ENCODE measurements at places on chromosomes 11 and 22.

- DNase-seq, result no peak
Observed at GRCh38 chr11:100574894-100575769, 112.0 kb upstream of the ARHGAP42 start.

DNA sequence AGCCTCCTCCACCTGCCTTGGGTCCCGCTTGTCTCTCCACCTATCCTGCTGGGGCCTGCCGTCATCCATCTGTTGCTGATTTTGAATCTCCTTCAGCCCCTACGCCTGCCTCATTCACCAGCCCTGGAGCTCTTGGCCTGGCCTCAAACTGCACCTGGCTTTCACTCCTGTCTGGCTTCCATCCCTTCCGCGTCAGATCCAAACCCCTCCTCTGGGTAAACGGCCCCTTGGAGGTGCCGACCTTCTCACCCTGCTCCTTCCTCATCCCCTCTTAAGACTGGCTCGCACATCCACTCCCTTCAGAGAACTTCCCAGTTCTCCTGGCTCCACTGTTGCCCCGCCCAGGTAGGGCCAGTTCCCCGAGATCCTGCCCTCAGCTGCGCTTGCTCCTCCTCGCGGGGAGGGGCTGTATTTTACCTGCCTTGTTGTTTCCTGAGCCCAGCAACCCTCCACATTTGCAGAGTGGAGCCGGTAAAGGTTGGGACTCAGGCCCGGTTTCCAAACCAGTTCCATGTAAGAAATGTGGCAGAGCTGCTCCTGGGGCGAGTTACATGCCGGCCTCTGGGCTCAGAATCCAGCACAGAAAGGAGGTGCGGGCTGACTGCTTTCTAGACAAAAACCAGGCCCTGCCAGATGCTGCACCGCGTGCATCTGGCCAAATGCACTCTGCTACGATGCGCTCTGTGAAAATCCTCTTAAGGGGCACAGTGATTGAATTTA, 13.9 kb upstream of the SHANK2 start:
- DNase-seq, result no peak

DNA sequence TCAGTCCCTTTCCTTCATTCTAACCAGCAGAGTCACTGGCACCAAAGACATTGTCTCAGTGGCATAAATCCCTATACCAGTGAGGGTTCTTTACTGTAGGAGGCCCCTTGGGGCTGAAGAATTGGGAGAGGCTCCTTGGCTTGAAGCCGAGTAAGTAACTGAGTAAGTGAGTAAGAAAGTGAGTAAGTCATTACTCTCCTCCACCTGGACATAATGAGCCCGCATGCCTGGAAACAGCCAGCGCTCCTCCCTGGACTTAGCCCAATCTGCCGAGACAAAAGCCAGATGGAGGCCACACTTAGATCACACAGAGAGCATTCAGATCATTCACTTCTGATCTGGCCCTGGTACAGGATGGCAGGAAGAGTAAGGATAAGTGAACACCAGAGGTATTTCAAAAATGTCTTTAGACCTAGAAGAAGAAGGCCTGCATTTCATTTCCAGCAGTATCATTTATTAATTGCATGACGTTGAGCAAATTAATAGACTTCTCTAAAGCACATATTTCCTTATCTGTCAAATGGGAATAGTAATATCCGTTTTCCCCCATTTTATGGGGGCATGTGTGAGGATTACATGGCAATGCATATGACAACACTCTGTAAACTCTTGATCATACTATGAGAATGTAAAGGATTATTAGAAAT, 8.2 kb upstream of the MICAL3 start:
- no peak for DNase-seq

DNA sequence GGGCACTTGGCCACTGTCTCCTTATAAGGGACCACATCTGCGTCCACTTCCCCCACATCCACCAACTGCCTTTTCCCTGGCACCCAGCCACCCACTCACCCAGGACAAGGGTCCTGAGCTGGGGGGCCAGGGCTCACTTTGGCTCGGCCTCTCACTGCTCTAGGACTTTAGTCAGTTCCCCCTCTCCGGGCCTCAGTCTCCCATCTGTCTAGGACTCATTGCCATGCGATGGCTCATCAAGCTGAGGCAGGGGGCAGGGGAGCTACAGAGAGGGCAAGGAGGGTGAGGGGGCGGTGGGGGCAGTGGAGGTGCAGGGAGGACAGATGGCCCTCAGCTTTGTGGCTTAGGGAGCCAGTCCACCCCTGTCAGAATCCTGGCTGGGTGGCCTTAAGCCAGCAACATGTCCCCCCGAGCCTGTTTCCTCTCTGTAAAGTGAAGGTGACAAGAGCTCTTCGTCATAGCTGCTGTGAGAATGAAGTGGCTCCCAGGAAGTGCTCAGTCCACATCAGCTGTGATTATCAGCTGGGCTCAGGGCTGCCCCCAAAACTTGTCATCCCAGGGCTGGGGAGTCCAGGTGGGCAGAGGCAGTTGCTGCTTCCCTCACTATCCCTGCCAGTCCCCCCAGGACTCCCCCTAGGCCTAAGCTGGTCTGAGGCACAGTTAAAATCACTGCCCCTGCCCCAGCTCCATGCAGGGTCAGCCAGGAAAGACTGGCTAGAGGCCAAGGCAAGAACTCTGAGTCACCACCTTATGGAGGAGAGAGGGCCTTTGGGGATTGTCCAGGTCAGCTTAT, 14.9 kb downstream of the RAC2 start:
- DNase-seq, result no peak

GRCh38 chr11:24900514-24900913, 403.7 kb downstream of the LUZP2 start:
- no peak for DNase-seq

- no peak for DNase-seq
Observed at GRCh38 chr11:117876059-117876340, 458 bp downstream of the FXYD6 start.

DNA sequence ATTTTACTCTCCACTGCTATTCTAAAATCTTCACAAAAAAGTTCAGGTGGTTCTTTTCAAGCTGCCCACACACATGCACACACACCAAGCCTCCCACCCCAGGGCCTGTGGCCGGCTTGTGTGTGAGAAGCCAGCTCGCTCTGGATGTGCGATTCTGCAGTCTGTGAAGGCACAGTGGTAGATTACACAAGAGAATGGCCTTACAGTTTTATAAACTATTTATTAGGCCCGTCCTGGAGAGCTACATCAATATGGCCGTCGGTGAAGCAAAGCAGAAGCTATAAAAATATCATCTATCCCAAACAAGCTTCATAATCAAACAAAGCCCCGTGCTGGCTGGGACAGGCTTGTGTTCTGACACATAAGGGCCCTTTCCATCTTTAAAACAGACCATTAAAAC, 240.5 kb downstream of the OPCML start:
- no peak for DNase-seq

- DNase-seq, result no peak
Observed at GRCh38 chr11:123429336-123429735, 733 bp upstream of the GRAMD1B start.

- no peak for DNase-seq
Observed at GRCh38 chr11:132792341-132793140, 739.8 kb downstream of the OPCML start.

GRCh38 chr11:48025293-48025983, 45.1 kb downstream of the PTPRJ start:
- DNase-seq, result no peak

DNA sequence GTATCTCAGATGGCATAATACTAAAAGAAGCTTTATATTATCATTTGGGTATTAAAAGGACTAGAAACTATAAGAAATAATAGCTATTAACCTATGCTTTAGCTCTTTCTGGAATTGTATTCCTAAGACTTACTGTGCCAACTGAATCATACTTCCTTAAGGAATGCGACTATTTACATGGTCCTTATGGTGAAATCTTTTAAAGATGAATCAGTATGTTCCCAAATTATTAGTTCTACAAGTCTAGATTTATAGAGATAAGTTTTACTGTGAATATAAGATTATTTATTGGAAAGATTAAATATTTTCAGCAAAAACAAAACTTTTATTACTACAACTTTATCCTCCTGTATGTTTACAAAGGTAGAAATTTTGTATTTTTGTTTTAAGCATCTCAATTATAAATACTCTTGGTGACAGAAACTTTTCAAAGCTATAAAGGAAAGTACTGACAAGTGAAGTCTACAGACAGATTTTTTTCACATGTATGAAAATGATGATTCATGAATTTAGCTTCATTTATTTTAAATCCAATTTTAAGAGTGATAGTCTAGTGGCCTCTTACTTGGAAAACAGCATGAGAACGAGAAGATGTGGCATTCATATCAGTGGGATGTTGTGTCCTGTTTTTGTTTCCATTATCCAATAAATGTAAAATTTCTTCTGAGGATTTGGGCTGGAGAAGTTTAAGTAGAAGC, 17.8 kb downstream of the KIF18A start:
- no peak for DNase-seq

- no peak for DNase-seq
Observed at GRCh38 chr22:44525941-44526778, 28.1 kb upstream of the RTL6 start.

- DNase-seq, result no peak
Observed at GRCh38 chr11:10864688-10865087, 6.8 kb upstream of the ZBED5 start.

DNA sequence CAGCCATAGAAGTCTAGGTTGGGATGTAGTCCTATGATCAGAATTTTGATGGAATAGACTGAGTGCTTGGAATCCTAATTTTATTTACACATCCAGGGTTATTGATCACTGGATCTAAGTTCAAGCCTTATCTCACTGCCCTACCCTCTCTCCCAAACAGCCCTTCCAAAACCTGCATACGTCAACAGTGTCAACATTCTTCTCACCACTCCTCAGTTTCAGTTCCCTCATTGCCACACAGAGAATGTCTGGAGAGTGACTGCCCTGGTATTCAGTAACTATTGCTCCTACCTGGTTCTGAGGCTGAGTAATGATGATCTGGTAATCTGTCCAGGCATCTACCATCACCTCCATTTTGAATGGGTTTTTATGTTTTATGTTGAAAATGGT, 60.0 kb downstream of the GLYATL1 start:
- DNase-seq, result no peak
